Hippocampal formation (tissue), 2 donors: ENCODE measurements at places on chromosomes 3 and 15.

DNA sequence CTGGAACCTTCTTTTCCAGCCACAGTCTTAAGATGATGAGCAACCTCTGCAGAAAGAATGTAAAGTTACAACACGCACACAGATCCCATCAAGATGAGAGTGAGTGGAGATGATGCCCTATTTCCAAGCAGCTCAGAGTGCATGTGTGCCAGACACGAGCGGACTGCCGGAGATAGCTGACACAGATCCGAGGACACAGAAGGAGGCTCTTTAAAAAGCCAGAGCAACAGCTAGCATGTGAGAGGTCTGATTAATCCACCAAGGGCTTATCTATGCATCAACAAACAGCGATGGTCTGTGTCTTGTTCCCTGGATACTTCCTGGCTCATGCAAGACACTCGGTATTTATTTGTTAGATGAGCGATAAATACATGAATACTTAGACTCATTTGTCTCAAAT is 128.6 kb upstream of the DLG1 start:
- no peak for DNase-seq

DNA sequence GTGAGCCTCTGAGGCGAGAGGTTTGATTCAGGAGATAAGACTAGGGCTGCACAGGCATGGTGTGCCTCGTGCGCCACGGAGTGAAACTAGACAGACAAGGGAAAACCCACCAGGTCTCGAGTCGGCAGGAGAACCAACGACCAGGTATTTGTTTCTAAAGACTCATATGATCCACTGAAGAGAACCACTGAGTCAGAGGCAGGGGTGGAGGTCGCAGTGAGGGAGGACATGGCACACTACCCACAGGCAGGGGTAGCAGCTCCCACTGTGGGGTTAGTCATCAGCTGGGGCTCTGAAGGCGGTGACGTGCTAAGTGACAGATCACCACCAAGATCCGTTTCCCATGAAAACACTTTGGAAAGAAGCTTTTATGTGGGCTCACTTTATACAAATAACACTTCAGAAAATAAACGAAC is 45.7 kb downstream of the CHSY1 start:
- no peak for DNase-seq

DNA sequence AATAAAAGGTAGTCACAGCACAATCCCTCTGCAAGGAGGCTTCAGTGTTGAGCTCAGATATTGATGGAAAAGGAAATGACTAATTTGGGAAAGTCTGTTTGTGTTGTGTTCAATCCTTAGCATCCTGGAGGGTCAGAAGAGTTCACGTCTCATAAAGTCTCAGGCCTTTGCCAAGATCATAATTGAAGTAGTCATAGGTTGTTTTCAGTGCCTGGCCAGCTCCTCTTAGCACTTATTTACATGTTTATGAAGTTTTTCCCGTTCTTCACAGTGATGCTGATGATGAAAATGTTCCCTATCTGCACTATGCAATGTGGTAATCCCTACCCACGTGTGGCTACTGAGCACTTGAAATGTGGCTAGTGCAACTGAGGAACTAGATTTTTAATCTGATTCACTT is 61.6 kb upstream of the TGFBR2 start:
- no peak for DNase-seq

GRCh38 chr3:87361271-87361670 is 84.9 kb upstream of the POU1F1 start:
- DNase-seq = no peak

GRCh38 chr3:16279010-16279801 is 14.2 kb downstream of the OXNAD1 start:
- no peak for DNase-seq

DNA sequence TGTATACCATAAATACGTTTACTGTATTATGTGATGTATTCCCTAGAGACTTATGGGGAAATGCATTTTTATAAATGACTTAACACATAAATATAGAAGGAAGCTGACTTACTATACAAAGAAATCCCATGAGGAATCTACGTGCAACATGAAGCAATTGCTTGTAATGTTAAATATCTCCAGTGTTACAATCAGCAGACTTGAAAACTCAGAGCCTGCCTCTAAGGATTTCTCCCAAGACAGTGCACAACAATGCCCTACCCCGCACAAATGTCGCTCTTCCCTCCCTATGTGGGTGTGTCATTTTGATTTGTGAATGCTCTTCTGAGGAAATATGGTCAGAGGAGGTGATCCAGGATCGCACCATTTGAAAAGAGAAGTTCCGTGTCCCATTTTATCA is 629.0 kb downstream of the NR2F2 start:
- no peak for DNase-seq

DNA sequence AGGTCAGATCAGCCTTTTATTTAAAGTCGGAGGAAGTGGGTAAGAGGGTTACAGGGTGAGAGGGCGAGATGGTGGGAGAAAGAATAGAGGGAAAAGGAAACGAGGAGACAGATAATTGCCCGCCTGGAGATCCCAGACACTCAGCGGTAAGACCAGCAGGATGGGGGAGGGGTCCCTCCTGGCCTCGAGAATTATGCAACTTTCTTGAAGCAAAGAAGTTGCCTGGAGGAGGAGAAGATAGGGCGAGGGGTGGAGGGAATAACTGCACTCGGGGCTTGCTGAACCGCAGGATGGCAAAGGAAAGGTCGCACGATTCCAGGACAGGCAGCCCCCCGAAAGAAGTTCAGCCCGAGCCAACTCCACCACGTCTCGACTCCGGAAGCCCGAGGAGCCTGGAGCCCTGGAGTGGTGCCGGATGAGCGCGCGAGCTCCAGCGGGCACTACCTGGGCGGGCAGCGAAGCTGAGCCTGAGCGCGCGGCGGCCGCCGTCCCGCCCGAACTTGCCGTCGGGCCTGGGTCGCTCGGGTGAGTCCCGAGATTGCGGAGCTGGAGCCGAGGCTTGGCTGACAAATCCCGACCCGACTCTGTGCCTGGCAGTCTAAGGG is 402 bp downstream of the WWTR1 start:
- no peak for DNase-seq

DNA sequence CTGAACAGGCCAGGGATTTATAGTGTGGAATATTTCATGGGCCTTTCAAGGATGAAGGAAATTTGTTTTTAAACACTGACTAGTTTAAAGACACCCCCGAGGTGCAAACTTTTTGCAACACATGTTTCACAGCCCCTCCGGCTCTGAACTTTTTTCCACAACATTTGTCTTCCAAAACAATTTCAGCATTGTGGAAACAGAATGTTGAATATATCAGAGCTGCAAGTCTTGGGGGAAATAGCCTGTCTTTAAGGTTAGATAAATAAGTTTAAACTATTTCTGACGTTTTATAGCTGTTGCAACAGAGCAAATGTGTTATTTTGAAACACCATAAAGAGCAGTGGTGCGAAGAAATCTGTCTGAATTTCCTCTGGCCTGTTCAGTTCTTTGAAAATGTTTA is 229.2 kb upstream of the GOLGA6L4 start:
- no peak for DNase-seq

DNA sequence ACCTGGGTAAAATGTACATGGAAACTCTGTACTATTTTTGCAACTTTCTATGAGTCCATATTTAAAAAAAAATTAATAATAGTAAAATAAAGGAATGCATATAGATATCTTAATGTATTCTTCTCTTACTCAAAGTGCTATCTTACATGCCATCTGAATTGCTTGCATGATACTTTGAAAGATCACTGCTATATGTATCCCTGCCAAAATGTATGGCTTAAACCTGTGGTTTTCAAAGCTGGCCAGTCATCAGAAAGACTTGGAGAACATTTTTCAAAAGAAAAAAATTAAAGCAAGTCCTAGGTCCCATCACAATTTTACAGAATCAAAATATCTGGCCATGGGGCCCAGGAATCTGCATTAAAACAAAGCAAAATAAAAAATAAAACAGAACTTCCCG is 262.1 kb downstream of the LPP start:
- no peak for DNase-seq

- DNase-seq = no peak
Observed at GRCh38 chr3:72786668-72787067, 61.6 kb downstream of the SHQ1 start.

GRCh38 chr3:100005665-100006393 is 108.5 kb downstream of the FILIP1L start:
- no peak for DNase-seq

- no peak for DNase-seq
Observed at GRCh38 chr3:43191116-43191515, 85.2 kb upstream of the POMGNT2 start.

- DNase-seq = no peak
Observed at GRCh38 chr15:51932161-51932560, 39.4 kb downstream of the LEO1 start.

DNA sequence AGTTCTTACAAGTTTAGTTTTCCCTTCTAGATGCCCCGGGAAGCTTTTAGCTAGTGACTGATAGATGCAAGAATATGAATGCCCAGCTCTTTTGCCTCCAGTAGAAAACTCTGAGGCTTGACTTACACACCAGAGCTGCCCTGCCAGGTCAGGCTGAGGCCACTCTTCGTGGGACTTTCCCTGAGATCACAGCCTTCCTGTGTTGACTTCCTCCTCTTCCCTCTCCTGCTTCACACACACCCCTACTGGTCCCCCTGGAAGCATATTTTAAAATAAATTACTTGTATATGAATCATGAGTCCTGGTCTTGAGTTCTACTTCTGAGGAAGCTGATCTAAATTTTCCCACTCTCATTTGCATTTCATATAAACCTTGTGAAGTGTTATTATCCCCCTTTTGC is 413.7 kb downstream of the PDCD6IP start:
- no peak for DNase-seq

DNA sequence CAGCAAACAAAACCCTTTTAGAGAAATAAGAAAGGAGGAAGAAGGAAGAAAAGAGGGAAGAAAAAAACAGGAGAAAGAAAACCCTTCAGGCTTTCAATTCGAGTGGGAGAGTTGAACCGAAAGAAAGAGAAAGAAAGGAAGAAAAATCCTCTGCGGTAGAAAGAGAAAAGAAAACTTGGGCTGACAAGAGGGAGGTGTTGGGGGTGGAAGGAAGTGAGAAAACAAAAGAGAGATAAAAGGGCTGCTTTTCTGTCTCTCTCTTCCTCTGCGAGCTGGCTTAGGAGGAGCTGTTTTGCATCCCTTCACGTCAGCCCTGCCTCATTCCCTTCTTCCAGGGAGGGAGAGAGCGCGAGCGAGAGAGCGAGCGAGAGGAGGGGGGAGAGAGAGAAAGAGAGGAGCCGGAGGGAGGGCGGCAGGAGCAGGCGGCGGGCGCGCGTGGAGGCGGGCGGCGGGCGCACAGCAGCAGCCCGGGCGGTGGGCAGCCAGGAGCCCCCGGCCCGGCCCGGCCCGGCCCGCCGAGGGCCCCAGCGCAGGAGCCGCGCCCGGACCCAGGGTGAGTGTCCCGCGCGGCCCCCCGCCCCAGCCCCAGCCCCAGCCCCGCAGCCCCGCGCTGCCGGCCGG is at the start of gene ZNF710:
ZNF710 (plus strand) TSS at position 263 of the 621 bp plus-strand sequence. CDS start 65,814 bp downstream, outside the sequence.
- DNase-seq = peak; percentile 50
